ENCODE measurements at places on chromosomes 7 and 10.
A peak's percentile ranks its signal among the peaks of the same experiment; 100 is the strongest.

DNA sequence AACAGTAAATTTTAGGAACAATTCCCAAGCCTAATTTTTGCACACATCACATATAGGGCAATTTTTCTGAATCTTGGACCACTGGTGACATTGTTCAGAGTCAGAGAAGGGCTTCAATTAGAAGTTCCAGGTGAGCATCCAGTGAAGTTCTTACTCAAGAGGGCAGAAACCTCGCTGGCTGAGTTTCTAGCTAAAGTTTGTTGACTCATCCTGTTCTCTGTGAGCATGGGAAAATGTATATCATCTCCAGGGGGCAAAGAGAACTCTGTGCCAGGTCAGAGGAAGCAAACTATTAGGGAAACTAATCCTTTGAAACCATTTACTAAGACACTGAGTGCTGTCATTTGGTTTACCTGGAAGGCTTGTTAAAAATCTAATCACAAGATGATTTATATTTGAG is 695.6 kb upstream of the IGFBP3 start:
- DNase-seq: no peak

DNA sequence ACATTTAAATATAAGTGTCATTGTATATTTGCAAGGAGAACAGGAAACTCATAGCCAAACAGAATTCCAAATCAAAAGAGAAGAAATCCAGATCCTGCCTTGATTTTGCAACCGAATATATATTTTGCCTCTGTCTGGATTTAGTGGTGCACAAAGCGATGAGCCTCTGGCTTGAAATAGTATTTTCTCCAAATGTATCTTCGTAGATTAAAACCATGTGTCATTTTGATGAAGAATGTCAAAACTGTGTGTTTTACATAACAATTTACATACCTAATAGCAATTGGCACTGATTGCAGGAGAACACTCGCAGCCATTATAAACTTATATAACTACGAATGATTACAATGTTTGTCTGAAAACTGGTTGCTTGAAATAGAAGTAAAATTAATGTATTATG is 156.4 kb downstream of the ARID5B start:
- no peak for DNase-seq

GRCh38 chr10:99619851-99620710 is at the start of gene SLC25A28:
TSS of gene SLC25A28 (minus strand) at chr10:99620439. CDS start at chr10:99620335, 104 bp downstream.
- peak; percentile 94 for DNase-seq

DNA sequence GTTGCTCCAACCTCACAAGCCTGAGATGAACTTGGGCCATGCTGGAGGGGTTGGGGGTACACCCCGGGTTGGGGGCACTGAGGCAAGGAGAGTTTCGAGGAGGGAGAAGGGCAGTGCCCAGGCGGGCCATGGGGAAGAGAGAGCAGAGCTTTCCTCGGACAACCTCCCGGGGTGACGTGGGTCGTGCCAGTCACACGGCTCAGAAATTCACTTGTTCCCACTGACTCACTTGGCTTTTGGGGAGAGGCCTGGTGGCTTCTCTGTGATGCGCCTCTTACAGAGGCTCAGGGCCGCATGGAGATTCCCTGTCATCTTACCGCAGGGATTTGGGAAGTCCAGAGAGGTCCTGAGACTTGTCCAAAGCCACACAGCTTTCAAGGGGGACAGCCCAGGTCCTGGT is 2.9 kb downstream of the LAT2 start:
- DNase-seq: no peak

GRCh38 chr7:17940951-17941431 is 697 bp upstream of the SNX13 start:
- no peak for DNase-seq

DNA sequence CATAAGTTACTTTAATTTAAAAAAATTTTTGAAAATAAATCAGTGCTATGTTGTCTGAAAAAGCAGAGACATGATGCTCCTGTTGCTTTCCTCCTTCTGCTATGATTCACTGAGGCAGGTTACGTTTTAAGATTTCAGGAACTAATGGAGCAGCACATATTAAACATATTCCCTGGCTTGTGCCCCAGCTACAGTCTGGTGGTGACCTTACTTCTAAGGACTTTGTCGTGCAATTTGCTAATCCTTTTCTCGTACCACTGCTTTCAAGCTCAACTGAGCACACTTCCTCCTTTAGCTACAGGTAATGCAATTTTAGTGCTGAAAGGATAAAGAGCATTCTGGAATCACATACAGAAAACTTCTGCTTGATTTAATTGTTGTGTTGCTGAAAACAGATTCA is 16.2 kb upstream of the PRR15 start:
- no peak for DNase-seq

DNA sequence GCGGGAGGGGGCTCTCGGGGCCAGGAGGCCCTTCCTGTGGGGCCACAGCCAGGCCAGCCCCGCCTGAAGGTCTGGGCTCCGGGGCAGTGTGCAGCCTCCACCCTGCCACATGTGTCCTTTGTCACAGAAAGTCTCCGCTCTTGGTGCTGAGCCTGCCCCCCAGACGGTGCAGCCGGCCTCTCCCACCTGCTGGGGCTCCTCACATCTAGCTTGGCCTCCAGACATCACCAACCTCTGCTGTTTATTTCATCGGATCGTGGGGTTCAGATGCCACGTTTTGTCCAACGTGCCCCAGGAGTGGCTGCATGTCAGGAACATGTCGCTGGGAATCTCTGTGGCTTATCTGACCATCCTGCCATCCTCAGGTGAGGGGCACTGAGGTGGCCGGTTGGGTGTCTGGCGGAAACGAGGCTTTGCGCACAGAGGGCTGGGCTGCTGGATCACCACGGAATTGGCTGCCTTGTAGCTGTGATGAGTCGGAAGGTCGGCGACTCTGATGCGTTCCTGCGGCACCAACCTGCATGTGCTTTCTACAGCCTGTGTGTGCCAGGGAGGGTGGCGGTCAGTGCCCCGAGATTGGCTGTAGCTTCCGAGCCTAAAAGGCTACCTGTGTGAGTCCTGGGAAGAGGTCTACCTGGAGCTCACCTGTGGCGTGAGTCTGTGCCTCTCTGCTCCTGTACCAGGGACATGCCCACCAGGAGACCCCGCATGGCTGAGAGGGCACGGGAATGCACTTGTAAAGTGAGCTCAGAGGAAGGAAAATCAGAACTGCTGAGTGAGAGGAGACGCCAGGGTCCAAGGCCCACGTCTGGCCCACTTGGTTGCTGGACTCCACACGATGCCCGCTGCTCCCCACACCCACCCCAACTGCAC is 316.4 kb downstream of the DNAJB6 start:
- DNase-seq: no peak

DNA sequence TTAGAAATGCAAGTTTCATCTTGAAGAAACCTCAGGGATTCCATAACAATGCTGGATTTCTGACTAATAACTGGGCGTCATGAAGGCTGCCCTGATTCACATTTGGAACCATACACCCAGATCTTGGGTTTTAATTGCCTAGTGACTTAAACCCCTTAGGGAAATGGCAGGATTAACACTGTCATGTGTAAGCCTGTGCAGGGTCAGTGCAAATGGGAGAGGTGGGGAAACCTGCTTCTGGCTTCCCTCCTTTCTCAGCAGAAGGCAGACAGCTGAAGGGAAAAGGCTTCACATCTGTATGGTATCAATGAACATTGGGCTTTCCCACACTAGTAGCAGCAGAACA is 364.2 kb downstream of the ANKRD30A start:
- DNase-seq: no peak

- DNase-seq: no peak
These were observed 106.9 kb upstream of the GPR26 start for GRCh38 chr10:123559066-123559822.

- DNase-seq: no peak
These were observed 347.9 kb downstream of the TNS3 start for GRCh38 chr7:47233996-47234395.
